ENCODE measurements at places on chromosomes 5 and 9. TPM values are rescaled to one million over a fixed set of nuclear protein-coding genes. Genes with fewer than 3 reads are reported as not detected.
A peak's percentile ranks its signal among the peaks of the same experiment; 100 is the strongest.

DNA sequence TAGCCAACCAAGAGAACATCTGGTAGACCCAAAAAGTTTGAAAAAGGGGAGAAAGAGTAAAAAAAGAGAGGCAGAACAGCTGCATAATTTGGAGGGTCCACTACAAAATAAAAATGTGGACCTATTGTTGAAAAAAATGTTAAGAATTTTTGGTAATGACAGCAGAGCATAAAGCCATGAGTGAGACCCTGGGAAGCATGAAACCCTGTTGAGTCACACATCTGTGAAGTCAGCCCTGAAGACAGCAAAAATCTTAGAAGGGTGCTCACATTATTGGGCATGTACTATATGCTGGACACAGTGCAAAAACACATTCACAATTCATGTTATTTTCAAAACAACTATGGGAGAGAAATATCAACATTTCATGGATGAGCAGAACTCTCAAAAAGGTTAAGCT, 56.4 kb upstream of the LIFR start:
- DNase-seq = no peak

GRCh38 chr5:62093976-62094375, 212.0 kb upstream of the KIF2A start:
- DNase-seq = peak; percentile 64

DNA sequence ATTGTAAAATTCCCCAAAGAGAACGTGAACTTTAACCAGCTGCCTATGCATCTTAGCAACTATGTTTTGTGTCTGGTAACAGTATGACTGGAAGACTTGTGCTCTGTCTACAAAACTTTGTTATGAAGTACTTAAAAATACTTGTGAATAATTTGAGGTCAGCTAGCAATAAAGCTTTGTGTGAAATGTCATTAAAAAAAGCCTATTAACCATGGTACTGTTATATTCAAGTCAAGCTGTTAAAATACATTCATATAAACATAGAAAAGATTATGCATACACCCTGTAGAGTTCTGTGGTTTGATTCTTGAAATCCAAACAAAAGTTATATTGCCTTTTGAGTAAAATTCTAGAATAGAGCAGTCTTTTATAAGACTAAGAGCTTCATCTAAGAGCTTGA, 60.1 kb downstream of the VCAN start:
- no peak for DNase-seq

The FOXD1 gene
- 73.9 TPM for polyA plus RNA-seq

The PTGES2 gene
- 130 TPM for polyA plus RNA-seq

DNA sequence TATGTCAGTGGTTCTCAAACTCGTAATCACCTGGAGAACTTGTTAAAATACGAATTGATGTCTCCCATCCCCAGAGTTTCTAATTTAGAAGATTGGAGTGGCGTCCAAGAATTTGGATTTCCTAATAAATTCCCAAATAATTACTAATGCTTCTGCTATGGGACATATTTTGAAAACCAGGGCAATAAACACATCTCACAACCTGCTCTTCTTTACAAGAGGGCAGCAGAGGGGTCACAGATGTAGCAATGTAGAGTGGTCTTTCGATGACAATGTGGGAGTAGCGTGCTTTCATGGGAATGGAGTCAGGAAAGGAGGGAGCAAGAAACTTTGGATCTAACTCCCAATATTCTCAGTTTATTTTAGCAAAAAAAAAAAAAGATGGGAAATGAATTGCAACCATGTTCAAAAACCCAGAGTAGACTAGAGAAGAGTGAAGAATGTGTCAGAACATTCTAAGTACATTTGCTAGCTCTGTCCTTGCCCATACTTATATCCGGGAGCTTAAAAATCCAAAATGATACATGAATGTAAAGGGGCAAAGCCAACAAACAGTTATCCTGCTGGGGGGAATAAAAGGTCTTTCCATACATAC, 33.8 kb upstream of the ALDH1A1 start:
- no peak for DNase-seq

DNA sequence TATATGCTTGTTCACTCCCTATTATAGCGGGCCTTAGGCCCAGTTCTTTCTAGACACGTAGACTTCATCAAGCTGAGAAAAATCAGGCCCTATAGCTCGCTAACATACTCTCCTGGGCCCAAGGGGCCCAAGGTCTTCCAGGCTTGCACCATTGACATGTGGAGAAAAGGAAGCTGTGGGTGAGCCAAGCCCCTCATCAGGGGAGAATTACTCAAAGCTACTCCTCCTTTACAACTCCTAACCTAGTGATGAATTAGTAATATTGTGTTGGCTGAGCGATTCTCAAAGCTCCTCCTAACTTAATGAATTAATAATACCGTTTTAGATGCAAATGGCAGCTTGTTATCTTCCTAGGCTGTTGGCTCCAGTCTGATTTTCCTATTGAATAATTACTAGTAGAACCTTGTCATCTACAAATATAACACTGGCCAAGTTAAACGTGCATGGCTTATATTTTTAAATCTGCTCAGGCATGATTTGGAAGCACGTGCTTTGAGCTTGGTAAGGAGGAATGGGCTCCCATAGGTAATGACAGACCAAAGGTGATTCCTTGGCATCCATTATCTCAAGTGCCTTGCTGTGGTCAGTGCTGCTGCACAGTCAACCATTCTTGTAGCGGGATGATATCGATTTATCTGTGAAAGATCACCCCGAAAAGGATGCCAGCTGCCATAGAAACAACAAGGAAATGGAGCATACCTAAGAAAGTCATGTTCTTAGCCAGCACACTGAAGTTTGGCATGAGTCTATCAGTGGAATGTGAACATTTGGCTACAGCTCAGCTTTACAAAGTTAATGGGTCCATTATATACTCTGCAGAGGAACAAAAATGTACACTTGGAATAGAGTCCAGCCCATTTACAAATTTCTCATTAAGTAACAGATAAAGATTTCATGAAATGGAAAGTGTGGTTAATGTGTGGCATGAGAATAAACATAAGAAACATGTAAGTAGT, 23.8 kb downstream of the LVRN start:
- DNase-seq = no peak

DNA sequence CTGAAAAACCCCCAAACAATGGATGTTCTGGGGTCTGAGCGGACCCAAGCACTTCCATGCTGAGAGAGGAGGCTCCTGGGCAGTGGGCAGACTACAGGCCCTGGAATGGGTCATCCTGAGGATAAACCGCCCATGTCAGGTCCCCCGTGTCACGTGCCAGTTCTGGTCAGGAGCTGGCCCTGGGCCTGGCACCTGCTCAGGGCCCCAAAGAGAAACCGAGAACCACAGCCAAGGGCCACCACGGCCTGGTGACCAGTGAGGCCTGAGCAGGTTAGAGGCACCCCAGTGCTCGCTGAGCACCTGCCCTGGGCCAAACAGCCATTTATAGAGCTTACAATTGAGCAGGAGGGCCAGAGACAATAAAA, 15.8 kb downstream of the LMAN2 start:
- DNase-seq = no peak

The TRIP13 gene
- polyA plus RNA-seq = 24.1 TPM

Data from SK-N-SH (cell line).